ENCODE measurements at places on chromosomes 1 and 21.
A peak's percentile ranks its signal among the peaks of the same experiment; 100 is the strongest.

- DNase-seq, result no peak
Measured at GRCh38 chr1:11052839-11053757, 6.1 kb upstream of the MASP2 start.

DNA sequence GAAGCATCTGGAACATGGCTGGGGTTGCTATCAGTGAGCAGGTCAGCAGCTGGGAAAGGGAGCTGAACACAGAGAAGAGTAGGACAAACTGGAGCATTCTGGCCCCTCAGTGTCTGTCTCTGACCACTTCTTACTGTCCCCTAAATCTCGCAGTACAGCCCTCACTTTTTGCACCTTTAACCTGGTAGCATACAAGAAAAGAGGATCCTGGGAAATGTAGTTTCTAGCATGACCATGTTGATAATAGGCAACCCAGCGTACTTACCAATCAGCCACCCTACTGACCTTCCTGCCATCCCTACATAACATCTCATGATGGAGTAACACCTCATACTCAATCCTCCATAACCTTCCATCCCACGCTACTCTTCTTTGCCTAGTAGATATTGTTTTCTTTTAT lies 99.1 kb upstream of the RAVER2 start:
- DNase-seq, result no peak

DNA sequence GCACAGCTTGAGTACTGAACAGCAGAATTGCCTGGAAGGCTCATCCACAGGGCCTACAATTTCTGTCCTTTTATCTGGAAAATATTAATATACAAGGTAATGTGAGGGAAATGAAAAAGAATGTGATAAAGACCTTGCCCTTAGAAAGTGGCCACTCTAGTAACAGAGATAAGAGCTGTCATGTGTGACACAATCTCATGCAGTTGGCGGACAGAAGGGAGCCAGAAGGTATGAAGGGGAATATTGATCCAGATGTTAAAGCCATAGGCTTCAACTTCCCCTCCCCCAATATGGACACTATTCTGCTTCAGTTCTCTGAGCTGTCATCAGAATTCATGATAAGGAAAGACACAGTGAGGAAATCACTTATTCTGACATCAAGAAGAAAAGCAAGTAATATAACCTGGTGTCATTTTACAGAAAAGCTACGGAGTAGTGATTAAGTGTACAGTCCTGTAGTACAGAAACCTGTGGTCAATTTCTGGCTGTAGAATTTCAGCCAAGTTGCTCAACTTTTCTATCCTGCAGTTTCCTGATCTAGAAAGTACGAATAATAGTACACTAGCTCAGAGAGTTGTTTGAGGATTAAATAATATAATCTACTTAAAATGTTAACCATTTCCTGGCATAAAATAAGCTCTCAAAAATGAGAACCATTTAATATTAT lies 572.1 kb downstream of the DPYD start:
- DNase-seq, result no peak

DNA sequence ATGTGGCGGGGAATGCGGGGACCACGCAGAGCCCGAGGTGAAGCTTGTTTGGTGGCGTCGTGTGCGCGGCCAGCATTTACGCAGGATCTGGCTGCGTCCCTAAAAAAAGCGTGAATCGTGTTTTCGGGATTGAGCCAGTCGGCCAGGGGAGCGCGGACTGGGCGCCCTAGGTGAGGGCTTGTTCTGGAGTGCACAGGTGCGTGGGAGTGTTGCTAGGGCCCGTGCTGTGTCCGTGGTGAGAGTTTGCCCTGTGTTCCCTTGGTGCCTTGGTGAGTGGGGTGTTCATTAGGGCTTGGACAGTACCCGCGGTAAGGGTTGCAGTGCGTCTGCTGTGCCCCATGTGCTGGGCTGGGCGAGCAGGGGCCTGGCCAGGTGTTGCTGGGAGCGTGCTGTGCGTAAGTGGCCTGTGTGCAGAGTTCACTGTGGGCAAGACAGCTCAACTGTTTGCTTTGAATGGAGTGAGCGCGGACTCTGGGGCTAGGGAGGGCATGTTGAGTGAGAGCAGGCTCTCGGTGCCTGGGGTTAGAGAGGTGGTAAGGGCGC lies 673 bp downstream of the CD46 start:
- DNase-seq, result no peak

DNA sequence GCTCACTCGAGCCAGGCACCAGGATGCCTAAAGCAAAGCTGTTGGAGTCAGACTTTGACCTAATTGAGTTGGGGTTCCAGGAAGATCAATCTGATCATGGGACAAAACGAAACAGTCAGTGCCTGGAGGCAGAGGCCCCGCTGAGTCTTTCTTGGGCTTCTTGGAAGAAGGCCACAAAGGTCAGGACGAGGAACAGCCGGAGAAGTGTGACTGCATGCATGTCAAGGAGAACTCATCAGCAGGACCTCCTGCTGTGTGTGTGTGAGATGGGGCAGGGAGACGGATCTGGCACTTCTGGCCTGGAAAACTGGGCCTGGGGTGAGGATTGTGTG lies 190.8 kb downstream of the CAMTA1 start:
- DNase-seq, result no peak

GRCh38 chr1:47656719-47657685 lies 219.2 kb downstream of the FOXD2 start:
- peak; percentile 3 for DNase-seq

GRCh38 chr21:29238053-29238966 lies 60.4 kb upstream of the BACH1 start:
- no peak for DNase-seq

- DNase-seq, result no peak
Measured at GRCh38 chr1:193338194-193338593, 151.8 kb upstream of the B3GALT2 start.

- no peak for DNase-seq
Measured at GRCh38 chr1:96388421-96389310, 332.9 kb upstream of the PTBP2 start.

DNA sequence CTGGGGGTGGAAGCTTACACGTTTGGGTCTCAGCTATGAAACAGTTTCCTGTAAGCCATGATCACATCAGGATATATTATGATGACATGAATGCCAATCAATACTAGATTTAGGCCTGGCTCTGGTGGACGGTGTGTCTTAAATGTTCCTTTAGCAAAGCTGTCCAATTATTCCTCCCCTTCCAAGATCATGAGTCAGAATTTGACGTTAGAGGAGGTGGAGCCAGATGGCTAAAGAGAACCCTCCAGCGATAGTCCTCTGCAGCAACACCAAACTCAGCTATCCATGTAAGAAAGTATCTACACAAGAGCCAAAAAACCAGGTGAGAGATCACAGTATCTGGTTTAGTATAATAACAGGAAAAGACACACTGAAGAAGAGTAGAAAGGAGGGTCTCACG lies 47.8 kb downstream of the PACC1 start:
- no peak for DNase-seq

DNA sequence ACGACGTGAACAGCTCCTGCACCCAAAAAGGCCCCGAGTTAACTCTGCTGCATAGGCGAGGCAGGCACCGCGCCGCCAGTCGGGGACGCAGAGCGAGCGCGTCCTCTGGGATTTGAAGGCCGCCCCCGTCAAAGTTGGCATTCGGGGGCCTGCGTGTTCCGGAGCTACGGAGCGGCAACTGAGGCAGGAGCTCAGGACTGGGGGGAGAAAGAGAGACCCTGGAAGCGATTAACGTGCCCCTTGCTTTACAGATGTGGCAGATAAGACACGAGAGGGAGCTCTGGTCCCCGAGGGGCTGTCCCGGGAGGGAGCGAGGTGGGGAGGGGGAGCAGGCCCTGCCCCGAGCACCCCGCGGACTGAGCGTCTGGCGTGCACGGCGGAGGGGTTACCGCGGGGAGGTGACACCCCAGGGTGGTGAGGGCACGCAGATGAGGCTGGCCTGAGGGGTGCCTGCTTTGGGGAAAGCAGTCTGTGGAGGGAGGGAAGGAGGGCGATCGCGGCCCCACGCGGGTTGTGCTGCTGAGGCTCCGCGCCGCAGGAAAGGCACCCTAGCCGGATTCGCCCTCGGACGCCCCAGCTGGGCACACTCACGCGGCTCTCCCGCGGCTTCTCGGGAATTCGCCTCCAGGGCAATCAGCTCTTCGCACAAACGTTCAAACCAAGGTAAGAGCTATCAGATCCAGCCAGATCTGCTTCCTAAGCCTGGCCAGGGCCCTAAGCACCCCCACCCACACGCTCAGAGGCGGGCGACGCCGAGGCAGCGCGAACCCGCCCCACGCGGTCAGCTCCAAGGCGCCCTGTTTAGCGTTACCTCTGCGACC lies 26.5 kb downstream of the ACTA1 start:
- no peak for DNase-seq

- DNase-seq, result no peak
Measured at GRCh38 chr1:10968411-10968826, 44.0 kb upstream of the TARDBP start.

- DNase-seq, result peak; percentile 5
Measured at GRCh38 chr1:51234721-51235425, 1.2 kb upstream of the RNF11 start.

DNA sequence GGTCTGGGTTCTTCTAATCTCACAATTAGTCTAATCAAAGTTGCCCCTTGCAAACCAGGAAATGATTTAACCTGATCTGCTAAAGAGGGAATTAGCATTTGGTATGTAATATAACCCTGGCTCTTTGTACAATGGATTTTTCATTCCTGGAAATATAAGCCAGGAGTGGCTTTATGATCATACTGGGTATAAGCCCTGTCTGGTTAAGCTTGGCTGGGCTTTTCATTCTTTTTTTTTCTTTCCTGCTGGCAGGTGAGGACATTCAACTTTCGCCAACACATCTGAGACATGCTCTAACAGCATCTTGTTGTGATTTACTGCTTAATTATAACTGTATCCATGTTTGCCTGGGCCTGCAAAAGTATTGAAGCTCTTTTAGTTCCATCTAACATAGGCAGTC lies 20.4 kb upstream of the SDE2 start:
- no peak for DNase-seq

DNA sequence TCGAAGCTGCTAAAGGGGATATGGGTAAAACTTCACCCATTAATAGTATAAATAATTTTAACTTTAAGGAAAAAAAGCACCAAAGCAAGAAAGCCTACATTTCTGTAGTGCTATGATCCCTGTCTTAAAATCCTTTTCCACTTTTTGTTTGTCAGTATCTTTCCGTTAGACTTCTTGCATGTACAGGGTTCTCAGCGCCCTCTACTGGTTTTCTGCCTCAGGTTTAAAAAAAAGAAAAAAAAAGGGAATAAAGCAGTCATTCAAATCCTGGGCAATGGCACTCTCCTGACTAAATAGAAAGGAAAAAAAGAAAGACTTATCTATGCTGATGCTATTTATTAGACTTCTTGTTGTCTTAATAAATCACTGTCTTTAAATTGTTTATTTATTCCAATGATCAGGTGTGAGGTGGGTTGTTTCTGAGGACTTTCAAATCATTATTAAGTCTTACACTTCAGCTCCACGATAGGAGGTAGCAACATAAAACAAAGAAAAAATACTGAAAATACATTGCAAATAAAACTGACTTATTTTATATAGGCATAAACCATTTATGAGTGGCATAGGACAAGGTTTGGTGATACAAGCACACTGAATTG lies 475.4 kb upstream of the NR5A2 start:
- DNase-seq, result peak; percentile 7

- DNase-seq, result no peak
Measured at GRCh38 chr1:117794073-117794472, 135.3 kb downstream of the GDAP2 start.

DNA sequence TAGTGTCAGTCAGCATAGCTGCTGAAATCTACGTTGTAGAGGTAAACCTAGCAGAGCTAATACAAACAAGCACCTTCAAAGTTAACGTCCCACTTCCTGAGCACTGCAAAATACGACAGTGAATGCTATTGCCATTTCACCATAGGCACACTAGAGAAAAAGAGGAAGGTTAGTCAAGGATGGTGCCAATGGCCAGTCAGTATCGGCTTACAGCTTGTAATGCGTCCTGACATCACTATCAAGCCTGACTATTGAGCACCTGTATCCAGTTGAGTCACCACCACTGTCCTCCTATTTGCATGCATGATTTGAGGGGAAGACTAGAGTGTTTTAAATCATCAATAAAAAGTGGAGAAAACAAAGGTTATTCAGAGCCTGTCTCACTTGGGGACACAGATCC lies 34.4 kb downstream of the NUCKS1 start:
- DNase-seq, result no peak

DNA sequence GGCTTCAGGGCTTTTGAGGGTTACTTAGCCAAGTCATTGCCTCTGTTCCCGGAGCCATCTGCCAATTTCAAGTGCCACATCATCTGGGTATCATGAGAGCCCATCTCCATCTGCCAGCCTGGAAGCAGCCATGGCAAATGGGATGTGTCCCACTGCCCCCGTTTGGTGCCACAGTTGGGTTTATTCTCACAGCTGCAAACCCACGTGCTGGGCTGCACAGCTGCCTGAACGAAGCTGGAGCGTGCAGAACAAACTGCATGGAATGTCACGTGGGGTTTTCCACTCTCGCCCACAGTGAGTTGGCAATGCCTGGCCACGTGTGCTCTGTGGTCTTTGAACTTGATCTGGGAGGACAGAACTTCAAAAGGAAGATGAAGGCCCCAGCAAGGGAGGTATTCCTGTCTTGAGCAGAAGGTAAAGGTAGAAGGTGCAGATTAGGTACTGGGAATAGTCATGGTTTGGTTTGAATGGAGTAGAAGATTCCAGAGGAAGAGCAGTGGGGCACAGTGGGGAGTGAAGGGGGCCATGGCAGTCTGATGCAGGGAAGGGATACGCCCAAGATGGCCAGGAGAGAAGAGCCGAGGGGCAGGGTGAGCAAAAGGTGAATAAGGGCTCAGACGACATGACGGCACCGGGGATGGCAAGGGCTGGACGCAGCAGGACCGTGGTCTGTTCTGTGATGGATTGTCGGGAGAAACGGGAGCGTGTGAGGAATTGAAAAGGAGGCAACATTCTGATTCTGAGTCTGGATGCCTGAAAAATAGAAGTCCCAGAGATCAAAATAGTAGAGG lies 222.0 kb downstream of the KAZN start:
- DNase-seq, result no peak

- no peak for DNase-seq
Measured at GRCh38 chr21:25107708-25108107, 499.6 kb downstream of the MRPL39 start.

GRCh38 chr1:184947497-184948256 lies 26.6 kb downstream of the NIBAN1 start:
- no peak for DNase-seq

DNA sequence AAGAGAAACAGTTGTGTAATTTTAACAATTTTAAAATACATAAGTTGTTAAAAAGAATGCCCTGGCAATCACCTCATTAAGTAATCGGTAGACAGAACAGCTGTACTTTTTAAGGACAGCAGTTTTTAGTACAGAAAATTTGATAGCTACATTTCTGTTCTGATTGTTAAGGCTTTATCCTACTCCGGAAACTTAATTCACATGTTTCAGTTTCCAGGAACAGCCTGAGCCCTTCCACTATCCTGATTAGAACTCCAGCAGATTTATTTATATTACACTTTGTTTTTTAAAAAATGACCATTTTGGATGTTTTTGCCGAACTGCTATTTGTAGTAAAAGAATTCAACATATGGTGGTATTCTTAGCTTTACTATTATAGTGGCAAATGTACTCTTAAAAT lies 8.7 kb downstream of the PRRC2C start:
- no peak for DNase-seq

All from substantia nigra (tissue), 51 donors.